Stimulated activated CD8-positive, alpha-beta memory T cell treated with anti-CD3 and anti-CD28 coated beads, Interleukin-4, amount 100 ng/mL, for 4 hours (primary cell): ENCODE measurements at places on chromosomes 6 and 20.

- no peak for DNase-seq
These were observed 238.6 kb upstream of the PLN start for GRCh38 chr6:118309337-118310093.

- DNase-seq = no peak
These were observed 655 bp downstream of the FAM184A start for GRCh38 chr6:119077643-119078375.

- no peak for DNase-seq
These were observed 151.5 kb downstream of the TASP1 start for GRCh38 chr20:13487202-13487601.

- DNase-seq = no peak
These were observed 257.2 kb upstream of the EPHA7 start for GRCh38 chr6:93676581-93676980.

DNA sequence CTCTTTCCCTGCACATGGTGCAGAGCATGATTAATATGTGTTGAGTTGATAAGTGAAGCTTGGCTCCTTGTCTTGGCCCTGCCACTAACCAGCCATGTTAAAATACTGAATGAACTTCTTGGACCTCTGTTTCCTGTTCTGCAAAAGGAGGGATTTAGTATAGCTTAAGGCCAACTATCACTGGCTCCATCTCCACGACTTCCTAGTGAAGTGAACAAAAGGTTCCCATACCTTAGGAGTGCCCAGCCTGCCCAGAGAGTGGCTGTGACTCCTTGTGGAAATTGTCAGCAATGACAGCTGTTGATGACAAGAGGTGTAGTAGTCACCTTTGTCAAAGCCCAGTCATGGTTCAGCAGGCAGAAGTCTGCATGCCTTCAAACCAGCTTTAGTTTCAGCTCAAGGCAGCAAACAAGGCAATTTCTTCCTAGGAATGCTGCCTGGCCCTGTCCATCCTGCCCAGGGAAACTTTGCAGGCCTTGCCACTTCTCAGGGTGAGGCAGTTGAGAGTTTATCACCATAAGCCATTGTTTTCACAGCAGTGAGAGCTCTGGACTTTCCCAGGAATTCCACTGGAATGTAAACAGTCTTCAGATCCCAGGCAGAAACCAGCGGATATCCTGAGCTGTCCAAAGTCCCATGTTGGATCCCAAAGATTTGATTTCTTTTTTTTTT is 169.7 kb upstream of the TNFAIP3 start:
- DNase-seq = no peak

DNA sequence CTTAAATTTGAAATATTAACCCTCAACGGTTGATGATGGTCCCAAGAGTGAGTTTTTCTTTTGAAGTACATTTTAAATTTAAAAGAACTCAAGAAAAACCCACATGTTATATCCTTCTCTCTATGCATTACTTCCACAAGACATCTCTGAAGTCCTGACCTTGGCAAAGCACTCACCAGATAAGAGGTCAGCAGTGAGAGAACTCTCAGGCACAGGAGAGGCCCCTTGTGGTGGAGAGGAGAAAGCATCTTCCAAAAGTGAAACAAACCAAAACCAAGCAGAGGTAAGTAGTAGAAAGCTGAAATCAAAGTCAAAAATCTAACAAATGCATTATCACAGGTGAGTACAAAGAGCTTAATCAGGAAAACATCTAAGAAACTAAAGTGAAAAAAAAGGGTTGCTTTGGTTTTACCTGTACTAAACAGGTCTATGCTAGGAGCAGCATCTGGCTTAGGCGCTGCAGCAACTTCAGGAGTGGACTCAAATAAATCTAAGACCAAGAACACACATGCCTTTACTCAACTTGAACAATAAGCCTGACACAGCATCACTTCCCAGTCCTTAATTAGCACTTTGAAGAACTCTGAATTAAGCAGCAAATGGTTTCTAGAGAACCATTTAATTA is 80.5 kb downstream of the PRSS35 start:
- no peak for DNase-seq
